ENCODE measurements at places on chromosomes 2 and 18. TPM values are rescaled to one million over a fixed set of nuclear protein-coding genes. Genes with fewer than 3 reads are reported as not detected.

The PHOSPHO2 gene
- total RNA-seq, result 4.4 TPM

The XDH gene
- 0.08 TPM for total RNA-seq

The AQP12B gene
- not detected for total RNA-seq

The CENPA gene
- 32.1 TPM for total RNA-seq

The MSH2 gene
- total RNA-seq, result 43.5 TPM

The PLCD4 gene
- total RNA-seq, result 0.74 TPM

The ANTXR1 gene
- not detected for total RNA-seq

The TBR1 gene
- not detected for total RNA-seq

The SIX3 gene
- not detected for total RNA-seq

The TEX51 gene
- total RNA-seq, result not detected

DNA sequence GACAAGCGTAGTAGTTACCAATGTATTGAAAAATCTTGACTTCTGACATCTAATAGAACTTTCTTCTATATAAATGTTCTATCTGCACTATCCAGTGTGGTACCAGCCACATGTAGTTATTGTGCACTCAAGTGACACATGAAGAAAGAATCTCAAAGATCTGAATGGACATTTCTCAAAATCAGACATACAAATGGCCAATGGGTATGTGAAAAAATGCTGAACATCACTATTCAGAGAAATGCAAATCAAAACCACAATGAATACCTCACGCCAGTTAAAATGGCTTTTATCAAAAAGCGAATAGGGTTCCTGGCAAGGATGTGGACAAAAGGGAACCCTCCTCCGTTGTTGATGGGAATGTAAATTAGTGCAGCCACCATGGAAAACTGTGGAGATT lies 37.5 kb upstream of the SMCHD1 start:
- no peak for DNase-seq

GRCh38 chr2:144208924-144209323 lies 311.0 kb downstream of the ZEB2 start:
- no peak for DNase-seq

GRCh38 chr2:55840460-55840859 lies 83.1 kb downstream of the EFEMP1 start:
- DNase-seq, result no peak

GRCh38 chr2:89833780-89834117 lies 1142.3 kb downstream of the RPIA start:
- DNase-seq, result no peak

DNA sequence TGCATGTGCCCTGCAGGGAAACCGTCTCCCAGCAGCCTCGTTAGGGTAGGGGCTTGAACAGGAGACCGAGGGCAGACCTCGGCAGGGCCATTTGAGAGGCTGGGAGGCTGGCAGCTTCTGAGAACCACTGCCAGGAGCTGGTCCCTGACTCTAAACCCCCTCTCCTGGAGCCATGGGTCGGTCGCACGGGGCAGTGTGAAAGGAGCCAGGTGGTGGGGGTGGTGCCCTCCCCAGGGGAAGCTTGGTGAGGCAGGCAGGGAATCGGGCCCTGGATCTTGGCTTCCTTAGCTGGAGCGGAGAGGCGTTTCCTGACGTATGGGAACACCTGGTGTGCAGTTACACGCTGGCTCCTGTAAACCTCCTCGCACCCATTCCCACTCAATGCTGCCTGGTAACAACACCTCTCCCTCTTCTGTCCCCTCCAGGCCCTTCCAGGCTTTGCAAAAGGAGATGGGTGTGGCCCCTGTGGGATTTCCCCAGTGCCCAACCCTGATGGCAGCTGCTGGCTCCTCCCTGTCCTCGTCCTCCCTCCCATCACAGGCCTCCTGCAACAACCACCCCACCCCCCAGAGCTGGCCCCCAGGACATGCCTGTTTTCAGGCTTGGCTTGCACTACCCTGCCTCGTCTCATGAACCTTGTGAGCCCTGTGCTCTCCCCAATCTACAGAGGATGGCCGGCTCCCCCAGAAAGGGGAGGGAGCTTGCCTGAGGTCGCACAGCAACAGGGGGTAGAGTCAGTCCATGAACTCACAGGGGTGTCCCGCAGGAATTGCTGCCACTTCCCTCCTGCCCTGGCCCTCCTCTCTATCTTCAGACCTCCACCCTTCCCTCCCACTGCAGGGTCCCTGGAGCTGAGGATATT lies 24.4 kb downstream of the ADRA2B start:
- no peak for DNase-seq

- no peak for DNase-seq
These were observed 12.9 kb downstream of the ARPC2 start for GRCh38 chr2:218229851-218230250.

- no peak for DNase-seq
These were observed 41.4 kb downstream of the STEAP3 start for GRCh38 chr2:119264781-119265692.

- DNase-seq, result no peak
These were observed 35.6 kb downstream of the OSBPL6 start for GRCh38 chr2:178229927-178230326.

DNA sequence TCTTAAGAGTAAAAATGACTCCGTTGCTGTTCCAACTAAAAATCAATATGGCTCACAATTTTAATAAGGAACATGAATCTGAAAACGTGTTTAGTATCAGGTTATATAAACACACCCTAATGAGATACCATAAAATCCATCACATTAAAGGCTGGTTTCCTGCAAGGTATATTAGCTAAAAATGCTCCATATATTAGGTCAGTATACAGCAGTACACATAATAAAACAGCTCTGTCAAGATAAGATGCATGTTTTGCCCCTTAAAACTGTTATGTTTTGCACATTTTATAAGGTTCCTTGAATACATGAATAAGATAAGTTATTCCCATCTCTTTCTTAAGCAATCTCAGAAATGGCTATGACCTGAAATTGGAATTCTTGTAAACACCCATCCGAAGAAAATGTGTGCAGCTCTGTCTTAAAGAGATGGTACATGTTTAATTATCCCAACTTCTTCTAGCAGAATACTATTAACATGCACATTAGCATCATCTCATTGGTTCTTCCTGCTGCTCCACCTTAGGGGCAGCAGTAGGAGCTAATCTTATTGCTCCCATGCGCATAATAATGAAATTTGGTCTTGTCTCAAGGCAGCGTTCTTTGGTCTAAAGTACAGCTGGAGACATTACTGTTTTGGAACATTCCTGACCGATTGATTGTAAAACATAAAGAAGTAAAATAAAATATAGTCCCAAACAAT lies 836.1 kb upstream of the FANCL start:
- DNase-seq, result no peak

DNA sequence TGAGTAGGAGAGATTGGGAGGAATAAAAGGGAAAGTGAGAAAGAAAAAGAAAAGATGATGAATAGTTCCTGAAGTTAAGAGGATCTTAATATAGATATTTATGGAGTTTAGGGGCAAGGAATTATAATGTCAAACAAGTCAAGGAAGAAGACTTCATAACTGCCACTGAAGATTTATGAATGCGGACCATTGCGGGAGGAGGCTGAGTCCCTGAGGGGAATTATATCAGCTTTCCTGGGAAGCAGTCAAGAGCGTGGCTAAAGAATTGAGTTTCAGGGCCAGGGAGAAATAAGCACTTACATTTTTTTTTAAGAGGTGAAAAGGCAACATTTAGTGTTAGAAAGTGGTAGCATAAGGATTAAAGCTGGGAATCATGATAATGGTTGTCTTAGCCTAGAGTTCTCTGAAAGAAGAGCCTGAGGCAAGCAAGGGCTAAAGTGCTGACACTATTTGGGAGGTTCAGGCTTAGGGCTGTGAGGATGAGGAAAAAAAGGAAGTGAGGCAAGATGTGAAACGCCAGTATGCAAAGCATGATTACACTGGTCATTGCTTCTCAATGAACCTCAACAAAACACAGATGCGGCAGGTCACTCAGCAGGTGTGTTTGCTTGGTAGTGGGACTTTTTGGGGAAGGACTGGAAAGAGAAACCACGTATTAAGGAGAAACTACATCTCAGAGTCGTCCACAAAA lies 217.1 kb downstream of the SLC4A3 start:
- DNase-seq, result no peak

DNA sequence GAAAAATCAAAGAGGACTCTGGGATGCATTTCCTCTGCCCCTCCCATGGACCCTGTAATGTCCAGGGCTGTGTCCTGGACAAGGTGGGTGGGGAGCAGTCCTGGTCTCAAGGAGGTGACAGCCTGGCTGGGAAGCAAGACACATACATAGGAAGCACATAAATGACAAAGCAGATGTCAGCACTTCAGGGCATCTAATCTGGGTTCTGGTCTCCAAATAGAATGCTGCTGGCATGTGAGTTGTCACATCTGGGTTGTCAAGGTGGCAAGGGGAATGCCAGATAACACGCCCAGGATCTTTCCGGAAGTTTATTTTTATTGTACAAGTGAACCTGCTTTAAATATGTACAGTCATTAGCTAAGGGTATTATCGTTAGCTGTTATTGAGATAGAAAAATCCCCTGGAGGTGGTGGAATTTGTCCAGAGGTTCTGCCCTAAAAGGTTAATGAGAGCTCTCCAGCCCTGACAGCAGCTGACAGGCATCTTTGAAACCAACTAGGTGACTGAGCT lies 5.6 kb downstream of the IL1F10 start:
- no peak for DNase-seq

DNA sequence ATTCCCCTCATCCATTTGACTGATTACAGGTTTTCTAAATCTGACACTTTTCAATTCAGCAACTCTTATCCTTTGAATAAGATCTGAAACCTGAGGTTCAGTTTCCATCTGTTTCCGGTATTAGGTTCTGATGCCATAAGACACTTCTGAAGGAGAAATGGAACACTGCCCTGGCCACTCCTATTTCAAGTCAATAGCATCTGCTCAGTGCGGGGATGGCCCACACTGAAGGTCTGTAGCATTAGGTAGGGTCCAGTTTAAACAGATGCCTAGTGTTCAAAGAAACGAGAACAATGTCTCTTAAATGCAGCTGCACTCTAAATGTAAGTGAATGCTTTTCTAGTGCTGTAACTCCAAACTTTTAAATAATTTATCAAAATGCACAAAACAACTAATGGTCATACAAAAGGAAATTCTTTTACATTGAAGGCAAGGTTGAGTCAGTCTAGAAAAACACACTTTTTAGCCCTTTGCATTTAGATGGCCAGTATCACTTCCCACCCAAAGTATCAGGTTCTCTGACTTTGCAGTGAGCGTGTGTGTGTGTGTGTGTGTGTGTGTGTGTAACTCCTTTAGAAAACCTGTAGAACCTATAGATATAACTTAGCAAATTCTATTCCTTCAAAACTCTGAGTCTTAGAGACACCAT lies 78.2 kb downstream of the STK39 start:
- DNase-seq, result no peak

- DNase-seq, result no peak
These were observed 381.8 kb upstream of the SMIM21 start for GRCh38 chr18:75809151-75809925.

DNA sequence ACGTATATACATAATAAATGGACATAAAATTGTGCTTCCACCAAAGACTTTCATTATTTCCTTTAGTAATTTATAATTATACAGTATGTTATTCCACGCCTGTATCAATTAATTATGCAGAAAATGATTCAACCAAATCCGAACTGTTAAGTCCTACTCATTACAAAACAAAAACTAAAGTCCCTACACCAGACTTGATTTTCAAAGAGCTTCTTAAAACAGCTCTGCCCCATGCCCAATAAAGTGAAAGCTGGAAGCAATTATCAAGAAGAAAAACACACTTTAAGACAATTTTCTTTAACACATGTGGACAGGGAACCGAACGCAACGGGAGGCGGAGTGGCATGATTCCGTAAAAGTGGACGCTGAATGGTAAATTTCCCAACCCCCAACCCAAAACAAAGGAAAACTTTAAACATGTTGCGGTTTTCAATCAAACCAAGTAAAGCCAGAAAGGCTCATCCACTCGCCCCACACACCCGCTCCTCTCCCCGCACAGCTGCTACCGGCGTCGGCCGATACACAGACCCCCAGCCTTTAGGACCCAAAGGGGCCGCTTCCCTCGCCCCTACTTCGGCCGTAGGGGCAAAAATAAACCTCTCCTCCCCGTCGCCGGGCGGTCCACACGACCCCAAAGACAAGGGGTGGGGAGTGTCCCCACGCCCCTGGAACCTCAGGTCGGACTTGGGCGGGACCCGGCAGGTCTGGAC lies 705 bp downstream of the YES1 start:
- DNase-seq, result no peak

DNA sequence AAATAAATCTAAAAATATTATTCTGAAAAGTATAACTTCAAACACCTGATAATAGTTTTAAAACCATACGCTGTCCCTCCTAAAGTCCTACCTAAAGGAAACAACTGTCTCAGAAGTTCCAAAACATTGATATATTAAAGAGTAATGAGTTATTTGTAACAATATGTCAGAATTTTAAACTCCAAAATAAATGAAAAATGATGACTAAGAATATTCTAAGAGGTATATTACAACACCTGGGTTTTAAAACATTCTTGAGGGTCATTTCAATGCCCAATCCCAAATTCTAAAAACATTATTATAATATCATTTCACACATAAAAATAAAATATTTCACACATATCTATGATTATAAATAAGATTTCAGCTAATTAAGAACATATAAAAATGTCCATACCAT lies 20.2 kb downstream of the KIDINS220 start:
- DNase-seq, result no peak

- no peak for DNase-seq
These were observed 564.4 kb upstream of the LINC00305 start for GRCh38 chr18:64713284-64713683.

- no peak for DNase-seq
These were observed 130.7 kb downstream of the TMEM247 start for GRCh38 chr2:46610021-46610420.

- DNase-seq, result no peak
These were observed 1503.7 kb downstream of the LRP1B start for GRCh38 chr2:140627136-140627535.

All from natural killer cell treated with Interleukin-12 subunit alpha and Interleukin-12 subunit beta and Interleukin-15 and Interleukin-18, amount 100 ng/mL, for 72 hours (primary cell).